Fibroblast of lung (primary cell): ENCODE measurements at places on chromosomes 13 and 19. TPM values are rescaled to one million over a fixed set of nuclear protein-coding genes. Genes with fewer than 3 reads are reported as not detected.
A peak's percentile ranks its signal among the peaks of the same experiment; 100 is the strongest.

DNA sequence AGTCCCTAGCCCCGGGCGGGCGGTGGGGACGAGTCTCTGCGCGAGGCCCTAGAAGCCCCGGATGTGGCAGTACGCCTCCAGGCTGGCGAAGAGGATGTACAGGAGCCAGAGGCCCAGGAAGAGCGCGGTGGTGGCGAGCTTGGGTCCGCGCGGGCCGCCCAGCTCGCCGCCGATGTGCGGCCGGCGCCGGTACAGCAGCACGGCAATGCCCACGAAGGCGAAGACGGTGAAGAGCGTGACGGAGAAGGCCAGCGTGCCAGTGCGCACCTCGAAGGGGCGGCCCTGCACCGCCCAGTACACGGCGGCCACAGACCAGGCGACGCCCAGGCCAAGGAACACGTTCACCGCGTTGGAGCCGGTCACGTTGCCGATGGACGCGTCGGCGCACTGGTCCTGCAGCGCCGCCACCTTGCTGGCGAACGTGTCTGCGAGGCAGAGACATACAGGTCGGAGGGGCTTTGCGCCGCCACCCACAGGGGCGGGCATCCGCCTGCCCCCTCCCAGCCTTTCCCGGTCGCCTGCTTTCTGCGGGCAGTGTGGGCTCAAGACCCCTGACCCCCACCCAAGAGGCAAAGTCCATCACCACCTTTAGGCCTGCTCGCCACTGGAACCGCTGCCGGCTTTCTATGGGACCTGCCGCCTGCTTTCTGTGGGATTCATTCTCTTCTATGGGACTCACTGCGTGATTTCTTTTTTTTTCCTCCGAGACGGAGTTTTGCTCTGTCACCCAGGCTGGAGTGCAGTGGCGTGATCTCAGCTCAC lies 10.9 kb upstream of the MEIS3 start:
- no peak overlapping the region for H3K27ac ChIP-seq
- no peak overlapping the region for H3K4me3 ChIP-seq
- peak; percentile 36 for DNase-seq
- H3K4me1 ChIP-seq = peaks cover 14% of the 10 kb centered on the region
- H3K36me3 ChIP-seq = no peaks in the 10 kb centered on the region

DNA sequence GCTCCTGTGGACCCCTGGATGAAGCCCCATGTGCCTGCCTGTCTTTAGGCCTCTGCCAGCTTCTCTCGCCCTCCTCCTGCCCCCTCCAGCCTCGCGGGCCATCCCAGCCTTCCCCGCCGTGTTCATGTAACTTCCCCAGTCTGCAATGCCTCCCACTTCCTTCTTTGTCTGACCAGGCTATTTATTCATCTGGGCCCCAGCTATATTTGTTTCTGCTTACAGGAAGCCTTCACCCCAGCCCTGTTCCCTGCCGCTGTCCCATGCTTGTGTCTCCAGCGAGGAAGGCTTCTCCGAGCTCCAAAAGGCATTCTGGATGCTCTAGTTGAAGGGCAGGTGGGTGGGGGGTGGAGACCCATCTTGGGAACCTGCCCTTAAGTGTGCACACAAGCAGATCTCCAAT lies 7.9 kb upstream of the C3 start:
- no peak overlapping the region for H3K4me3 ChIP-seq
- DNase-seq = no peak
- H3K27me3 ChIP-seq = no peaks in the 10 kb centered on the region
- no peak overlapping the region for H3K27ac ChIP-seq
- H3K4me1 ChIP-seq = no peaks in the 10 kb centered on the region

- peaks cover 4% of the 10 kb centered on the region for H3K27me3 ChIP-seq
- peak; percentile 35 for DNase-seq
Measured at GRCh38 chr19:39038098-39038497, 5.7 kb upstream of the FBXO27 start.

DNA sequence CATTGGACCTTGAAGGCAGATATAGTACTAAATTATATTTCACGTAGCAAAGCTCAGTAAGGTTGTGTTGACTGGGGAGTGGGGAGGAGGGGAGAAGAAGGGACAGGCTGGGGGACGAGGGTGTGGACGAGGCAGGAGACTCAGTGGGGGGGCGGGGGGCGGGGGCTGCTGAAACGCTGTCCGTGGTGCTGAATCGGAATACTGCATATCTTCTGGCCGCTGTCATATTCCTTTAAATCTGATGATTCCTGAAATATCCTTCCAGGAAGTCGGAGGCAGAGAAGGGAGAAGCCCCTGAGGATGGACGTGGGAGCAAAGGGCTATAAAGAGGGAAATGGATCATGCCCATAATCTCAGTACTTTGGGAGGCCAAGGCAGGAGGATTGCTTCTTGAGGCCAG lies 34.7 kb upstream of the CASP14 start:
- no peak overlapping the region for H3K27ac ChIP-seq
- no peak overlapping the region for H3K4me3 ChIP-seq
- no peaks in the 10 kb centered on the region for H3K36me3 ChIP-seq
- no peaks in the 10 kb centered on the region for H3K27me3 ChIP-seq

DNA sequence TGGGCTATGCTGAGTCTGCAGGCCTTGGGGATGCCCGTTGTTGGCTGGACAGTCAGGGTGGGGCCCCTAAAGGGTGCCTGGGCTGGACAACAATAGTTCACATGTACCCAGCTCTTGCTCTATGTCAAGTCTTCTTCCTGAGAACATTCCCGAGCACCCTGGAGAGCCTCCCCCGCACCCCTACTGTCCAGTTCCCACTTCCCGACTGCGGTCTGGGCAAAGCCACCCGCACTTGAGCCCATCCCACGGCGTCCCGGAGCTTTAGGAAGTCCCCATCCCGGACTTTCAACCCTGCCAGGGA lies 1.1 kb upstream of the MPND start:
- no peaks in the 10 kb centered on the region for H3K36me3 ChIP-seq
- peak overlapping the region; percentile 8 for H3K27ac ChIP-seq
- H3K4me1 ChIP-seq = peaks cover 6% of the 10 kb centered on the region
- no peak for DNase-seq

DNA sequence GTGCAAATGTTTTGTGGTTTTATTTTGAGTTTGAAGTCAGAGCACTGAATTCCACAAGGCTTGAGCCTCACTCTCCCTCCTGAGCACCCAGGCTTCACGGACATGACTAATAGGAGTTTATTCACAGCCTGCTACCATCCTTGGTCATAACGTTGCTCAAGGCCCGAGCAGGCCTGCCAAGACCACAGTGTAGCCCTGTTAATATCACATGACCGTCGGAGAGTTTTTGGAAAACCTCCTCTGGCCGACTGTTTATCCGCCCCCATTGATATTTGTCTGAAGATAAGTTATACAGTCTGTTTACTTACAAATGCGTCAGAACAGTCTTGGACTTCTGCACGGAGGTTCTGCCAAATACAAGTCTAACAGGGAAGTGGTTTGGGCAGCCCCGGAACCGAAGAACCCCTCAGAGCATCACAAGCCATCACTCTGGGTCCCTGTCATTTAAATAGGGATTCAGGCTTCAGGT lies 89.9 kb downstream of the COL4A2 start:
- no peaks in the 10 kb centered on the region for H3K27me3 ChIP-seq
- H3K27ac ChIP-seq = peak overlapping the region; percentile 93
- H3K4me3 ChIP-seq = peak overlapping the region; percentile 53
- peak; percentile 100 for DNase-seq
- H3K36me3 ChIP-seq = no peaks in the 10 kb centered on the region

- no peak for DNase-seq
- no peak overlapping the region for H3K27ac ChIP-seq
- H3K36me3 ChIP-seq = peaks cover 25% of the 10 kb centered on the region
- no peaks in the 10 kb centered on the region for H3K4me1 ChIP-seq
- no peak overlapping the region for H3K4me3 ChIP-seq
Measured at GRCh38 chr19:47357788-47358680, 8.9 kb downstream of the DHX34 start.

DNA sequence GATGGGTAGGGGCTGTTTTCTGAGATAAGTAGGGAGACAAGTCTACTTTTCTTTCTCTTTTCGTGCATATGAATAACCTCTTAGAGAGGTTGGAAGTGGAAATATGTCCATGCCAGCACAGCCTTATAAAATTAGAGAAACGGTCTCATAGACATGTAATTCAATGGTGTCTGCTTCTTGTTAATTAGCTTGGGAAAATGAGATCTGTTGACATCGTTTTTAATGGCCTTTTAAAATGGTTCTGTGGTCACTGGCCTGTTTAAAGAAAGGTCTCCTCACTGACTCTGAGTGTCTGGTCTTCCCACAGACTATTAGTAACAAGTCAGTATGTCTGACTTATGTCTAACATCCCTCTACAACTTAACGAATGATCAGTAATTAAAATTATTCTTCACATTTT lies 487.1 kb downstream of the SLITRK6 start:
- no peak for DNase-seq
- H3K36me3 ChIP-seq = no peaks in the 10 kb centered on the region
- H3K27me3 ChIP-seq = no peaks in the 10 kb centered on the region
- no peaks in the 10 kb centered on the region for H3K4me1 ChIP-seq
- H3K4me3 ChIP-seq = no peak overlapping the region

GRCh38 chr19:51272183-51272810 lies 21.4 kb downstream of the SIGLECL1 start:
- H3K4me1 ChIP-seq = no peaks in the 10 kb centered on the region
- no peak overlapping the region for H3K4me3 ChIP-seq
- no peak for DNase-seq
- H3K27me3 ChIP-seq = no peaks in the 10 kb centered on the region
- H3K36me3 ChIP-seq = no peaks in the 10 kb centered on the region

DNA sequence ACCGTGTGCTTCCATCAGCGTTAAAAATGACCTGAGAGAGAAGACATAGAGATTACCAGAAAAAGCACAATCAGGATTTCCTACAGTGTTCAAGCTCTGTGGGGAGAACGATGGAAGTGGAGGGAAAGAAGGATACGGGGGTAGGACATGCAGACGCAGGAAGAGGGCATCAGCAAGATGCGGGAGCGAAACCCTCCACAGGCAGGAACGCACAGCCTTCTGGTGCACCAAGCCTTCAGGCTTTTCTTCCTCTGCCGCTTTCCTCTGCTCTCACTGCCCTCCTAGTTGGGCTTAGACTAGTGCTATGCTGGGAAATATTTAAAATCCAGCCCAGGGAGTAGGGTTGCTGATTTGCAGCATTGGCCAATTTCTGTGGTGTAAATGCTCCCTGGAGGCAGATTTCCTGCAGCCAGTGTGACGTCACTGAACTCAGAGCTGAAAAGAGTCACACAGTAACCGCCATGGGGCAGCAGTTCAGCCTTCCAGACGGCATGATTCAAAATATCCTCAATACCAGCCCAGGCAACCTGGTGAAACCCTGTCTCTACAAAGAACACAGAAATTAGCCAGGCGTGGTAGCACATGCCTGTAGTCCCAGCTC lies 205.1 kb upstream of the SOX1 start:
- no peaks in the 10 kb centered on the region for H3K4me1 ChIP-seq
- no peaks in the 10 kb centered on the region for H3K36me3 ChIP-seq
- no peak overlapping the region for H3K4me3 ChIP-seq
- H3K27me3 ChIP-seq = no peaks in the 10 kb centered on the region
- no peak for DNase-seq

- H3K4me3 ChIP-seq = no peak overlapping the region
- no peaks in the 10 kb centered on the region for H3K36me3 ChIP-seq
- H3K4me1 ChIP-seq = peaks cover 11% of the 10 kb centered on the region
- no peaks in the 10 kb centered on the region for H3K27me3 ChIP-seq
- H3K27ac ChIP-seq = no peak overlapping the region
Measured at GRCh38 chr13:106140476-106140875, 395.0 kb downstream of the EFNB2 start.

- no peak for DNase-seq
- H3K27me3 ChIP-seq = no peaks in the 10 kb centered on the region
- no peak overlapping the region for H3K4me3 ChIP-seq
- H3K4me1 ChIP-seq = no peaks in the 10 kb centered on the region
- no peak overlapping the region for H3K27ac ChIP-seq
- no peaks in the 10 kb centered on the region for H3K36me3 ChIP-seq
Measured at GRCh38 chr13:100940658-100941057, 266.1 kb upstream of the TMTC4 start.

- H3K27ac ChIP-seq = no peak overlapping the region
- H3K36me3 ChIP-seq = no peaks in the 10 kb centered on the region
- H3K4me3 ChIP-seq = no peak overlapping the region
- no peaks in the 10 kb centered on the region for H3K27me3 ChIP-seq
- DNase-seq = no peak
Measured at GRCh38 chr13:109118521-109118920, 489.1 kb downstream of the MYO16 start.

DNA sequence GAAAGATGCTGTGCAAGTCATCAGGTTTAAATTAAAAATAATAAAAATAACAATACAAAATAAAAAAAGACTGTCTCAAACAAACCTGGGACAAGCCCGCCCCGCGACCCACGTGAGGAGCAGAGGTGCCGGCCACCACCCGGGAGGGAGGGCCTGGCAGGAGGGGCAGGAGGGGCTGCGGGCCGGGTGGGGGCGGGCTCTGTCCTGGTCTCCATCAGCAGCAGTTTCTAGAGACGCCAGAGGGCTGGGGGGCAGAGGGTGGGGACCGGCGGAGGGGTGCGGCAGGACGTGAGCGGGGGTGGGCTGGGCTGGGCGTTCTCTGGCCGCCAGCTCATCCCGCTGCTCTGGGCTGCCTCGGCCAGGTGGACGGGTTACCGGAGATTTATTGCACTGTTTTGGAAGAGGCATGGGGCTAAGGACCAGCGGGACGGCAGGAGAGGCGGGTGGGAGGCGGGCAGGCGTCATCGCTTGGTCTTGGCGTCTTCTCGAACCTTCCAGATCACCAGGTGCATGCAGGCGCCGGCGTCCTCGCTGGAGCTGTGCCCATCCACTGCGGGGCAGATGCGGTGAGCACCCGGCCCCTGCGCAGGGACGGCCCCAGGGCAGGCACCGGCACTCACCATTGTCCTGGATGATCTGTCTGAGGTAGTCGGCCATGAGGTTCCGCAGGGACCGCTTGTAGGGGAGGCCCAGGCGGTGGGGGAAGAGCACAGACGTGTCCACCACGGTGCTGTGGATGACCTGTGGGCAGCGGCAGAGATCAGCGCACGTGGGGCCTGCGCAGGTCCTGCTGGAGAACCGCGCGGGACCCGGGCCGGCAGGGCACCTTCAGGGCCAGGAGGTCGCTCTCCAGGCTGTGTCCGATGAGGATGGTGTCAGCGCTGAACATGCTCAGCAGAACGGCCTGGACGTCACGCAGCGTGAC lies 3.8 kb upstream of the ATP8B3 start:
- H3K4me1 ChIP-seq = peaks cover 2% of the 10 kb centered on the region
- DNase-seq = no peak
- no peaks in the 10 kb centered on the region for H3K27me3 ChIP-seq
- H3K36me3 ChIP-seq = peaks cover 26% of the 10 kb centered on the region

GRCh38 chr13:49436890-49437289 lies 7.0 kb downstream of the CAB39L start:
- H3K27ac ChIP-seq = no peak overlapping the region
- H3K36me3 ChIP-seq = no peaks in the 10 kb centered on the region
- H3K4me3 ChIP-seq = no peak overlapping the region
- H3K27me3 ChIP-seq = no peaks in the 10 kb centered on the region

DNA sequence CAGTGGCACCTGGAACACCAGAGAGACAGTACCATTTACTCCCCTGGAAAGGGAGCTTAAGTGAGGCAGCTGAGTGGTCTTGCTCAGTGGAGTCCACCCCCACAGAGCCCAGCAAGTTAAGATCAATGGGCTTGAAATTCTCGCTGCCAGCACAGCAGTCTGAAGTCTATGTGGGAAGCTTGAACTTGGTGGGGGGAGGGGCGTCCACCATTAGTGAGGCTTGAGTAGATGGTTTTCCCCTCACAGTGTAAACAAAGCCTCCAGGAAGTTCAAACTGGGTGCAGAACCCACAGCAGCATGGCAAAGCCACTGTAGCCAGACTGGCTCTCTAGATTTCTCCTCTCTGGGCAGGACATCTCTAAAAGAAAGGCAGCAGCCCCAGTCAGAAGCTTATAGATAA lies 30.3 kb upstream of the CEACAM4 start:
- no peak overlapping the region for H3K4me3 ChIP-seq
- H3K4me1 ChIP-seq = no peaks in the 10 kb centered on the region
- H3K27ac ChIP-seq = no peak overlapping the region
- H3K36me3 ChIP-seq = no peaks in the 10 kb centered on the region

The OR7D2 gene
- under 0.01 and 0.17 TPM in 2 replicates for total RNA-seq

The COMP gene
- total RNA-seq = 0.17 and 0.26 TPM in 2 replicates

The ZNF616 gene
- total RNA-seq = 11.3 and 12.4 TPM in 2 replicates

The UPK1A gene
- not detected in 2 replicates for total RNA-seq

The CAPN12 gene
- total RNA-seq = 0.26 and 0.50 TPM in 2 replicates

The SIAH3 gene
- total RNA-seq = not detected in 2 replicates

The KLK12 gene
- not detected in 2 replicates for total RNA-seq
